ENCODE measurements at places on chromosomes 7 and 10.

GRCh38 chr10:48838834-48839233 is 100.8 kb downstream of the LRRC18 start:
- no peak for DNase-seq

DNA sequence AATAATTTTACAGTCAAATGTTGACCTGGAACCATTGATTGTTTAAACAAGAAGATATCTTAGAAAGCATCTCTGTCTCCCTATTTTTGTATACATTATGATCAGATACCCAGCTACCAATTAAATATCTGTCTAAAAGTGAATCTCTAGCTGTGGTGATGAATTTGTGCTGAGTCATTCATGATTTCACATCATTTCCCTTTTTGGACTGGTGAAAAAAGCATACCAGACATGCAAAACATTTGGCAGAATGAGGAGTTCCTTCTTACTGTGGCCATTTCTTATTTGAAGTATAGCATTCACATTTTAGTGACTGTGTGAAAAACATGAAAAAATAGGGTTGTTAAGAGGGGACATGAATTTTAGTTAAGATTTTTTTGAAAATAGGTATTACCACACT is 98.0 kb upstream of the GATA3 start:
- DNase-seq, result peak; percentile 15

- no peak for DNase-seq
Observed at GRCh38 chr7:45021604-45022296, 21.7 kb downstream of the CCM2 start.

DNA sequence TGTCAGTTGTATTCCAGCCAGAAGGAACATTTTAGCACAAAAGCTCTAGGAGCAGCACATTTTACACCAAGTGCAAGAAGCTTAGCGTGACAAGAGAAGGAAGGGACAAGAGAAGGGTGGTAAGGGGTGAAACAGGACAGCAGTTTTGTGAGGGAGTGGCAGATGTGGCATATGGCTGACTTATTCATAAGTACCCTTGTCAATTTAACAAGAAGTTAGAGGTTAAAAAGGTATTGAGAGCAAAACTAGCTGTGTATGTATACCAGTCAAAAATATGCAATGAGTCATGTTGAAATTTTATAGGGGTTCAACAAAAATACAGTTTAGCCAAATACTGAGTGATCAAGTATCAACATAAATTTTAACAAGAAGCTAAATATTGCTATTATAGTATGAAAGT is 561.5 kb upstream of the POT1 start:
- no peak for DNase-seq

DNA sequence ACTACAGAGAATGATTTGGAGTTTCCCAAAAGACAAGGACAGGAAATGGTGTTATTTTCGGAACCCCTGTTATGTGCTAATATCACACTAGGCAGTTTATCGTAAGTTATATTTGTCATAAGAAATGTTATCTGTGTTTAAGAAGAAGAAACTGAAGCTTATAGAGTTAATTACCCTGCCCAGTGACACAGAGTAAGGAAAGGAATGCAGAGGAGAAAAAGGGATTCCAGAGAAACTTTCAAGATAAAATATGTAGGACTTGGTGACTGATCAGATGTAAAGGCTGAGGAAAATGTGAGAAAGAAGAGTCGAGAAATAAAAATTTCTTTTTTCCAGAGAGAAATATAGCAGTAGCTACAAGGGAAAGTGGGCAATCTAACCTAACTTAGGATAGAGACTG is 63.5 kb upstream of the ZNF746 start:
- no peak for DNase-seq

DNA sequence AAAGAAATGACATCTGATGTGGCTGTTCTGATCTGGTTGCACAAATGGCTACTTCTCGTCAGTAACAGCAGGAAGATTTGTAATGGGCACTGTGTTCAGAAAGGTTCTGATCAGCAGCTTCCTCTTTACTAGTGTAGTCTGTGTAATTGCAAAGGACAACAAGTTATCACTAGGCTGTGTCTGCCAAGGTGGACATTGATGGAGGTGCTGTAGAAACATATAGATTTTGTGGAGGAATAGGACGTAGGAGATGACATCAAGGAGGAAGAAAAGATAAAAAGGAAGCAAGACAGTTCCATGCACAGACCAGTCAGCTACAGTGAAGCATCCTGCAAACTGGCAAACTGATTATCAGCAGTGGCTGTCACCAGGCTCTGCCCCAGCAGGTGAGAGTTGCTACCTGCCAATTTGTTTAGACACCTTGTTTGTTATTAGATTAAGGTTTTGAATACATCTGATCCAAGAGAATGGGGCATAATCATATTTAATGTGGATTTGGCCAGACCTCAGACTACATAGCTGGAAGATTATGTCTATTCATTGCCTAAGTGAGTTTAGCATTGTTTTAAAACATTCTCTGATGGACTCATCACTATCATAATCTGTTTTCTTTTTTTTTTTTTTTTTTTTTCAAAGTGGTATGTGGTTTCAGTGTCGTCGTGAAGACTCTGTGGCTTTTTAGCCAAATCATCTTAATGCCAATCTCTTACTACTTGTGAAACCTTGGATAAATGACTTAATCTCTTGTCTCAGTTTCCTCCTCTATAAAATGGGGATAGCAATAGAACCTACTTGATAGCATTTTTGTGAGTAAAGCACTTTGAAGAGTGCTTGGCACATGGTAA is 417.9 kb upstream of the LRGUK start:
- no peak for DNase-seq

GRCh38 chr7:18495412-18496340 is at the start of gene HDAC9:
Gene HDAC9 (plus strand): TSS chr7:18495749. CDS start chr7:18496303, 554 bp downstream.
- DNase-seq, result no peak

- no peak for DNase-seq
Observed at GRCh38 chr10:72814099-72814790, 79.3 kb upstream of the OIT3 start.

- no peak for DNase-seq
Observed at GRCh38 chr7:2272031-2272430, 30.0 kb downstream of the NUDT1 start.

DNA sequence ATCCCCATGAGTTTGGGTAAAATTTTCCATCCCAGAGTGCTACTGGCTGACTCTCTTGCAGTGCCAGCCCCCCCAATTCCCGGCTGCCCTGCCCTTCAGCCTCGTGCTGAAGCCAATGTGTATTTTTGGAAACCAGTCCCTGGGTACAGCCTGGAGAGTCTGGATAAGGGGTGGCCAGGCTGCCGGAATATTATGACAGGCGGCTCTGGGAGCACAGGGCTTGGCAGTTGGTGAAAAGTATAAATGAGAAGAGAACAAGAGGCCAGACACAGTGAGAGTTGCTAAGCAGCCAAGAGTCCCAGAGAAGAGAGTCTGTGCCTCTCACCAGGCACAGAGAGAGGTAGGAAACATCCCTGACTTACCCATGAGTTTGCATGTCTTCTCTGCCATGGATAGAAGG is 53.6 kb downstream of the TMEM130 start:
- DNase-seq, result no peak

DNA sequence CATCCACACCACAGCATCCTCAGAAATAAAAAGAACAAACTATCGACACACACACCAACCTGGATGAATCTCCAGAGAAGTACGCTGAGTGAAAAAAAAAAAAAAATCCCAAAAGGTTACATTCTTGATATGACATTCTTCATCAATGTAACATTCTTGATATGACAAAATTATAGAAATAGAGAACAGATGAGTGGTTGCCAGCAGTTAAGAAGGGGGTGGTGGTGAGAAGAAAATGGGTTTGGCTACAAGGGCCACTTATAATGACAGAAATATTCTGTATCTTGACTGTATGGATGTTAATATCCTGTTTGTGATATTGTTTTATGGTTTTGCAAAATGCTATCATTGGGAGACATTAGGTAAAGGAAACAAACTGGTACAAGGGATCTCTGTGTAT is 36.9 kb downstream of the VSTM4 start:
- no peak for DNase-seq

GRCh38 chr10:86653379-86653778 is 968 bp upstream of the OPN4 start:
- DNase-seq, result no peak

GRCh38 chr10:125343118-125343925 is 183.0 kb upstream of the CTBP2 start:
- no peak for DNase-seq

DNA sequence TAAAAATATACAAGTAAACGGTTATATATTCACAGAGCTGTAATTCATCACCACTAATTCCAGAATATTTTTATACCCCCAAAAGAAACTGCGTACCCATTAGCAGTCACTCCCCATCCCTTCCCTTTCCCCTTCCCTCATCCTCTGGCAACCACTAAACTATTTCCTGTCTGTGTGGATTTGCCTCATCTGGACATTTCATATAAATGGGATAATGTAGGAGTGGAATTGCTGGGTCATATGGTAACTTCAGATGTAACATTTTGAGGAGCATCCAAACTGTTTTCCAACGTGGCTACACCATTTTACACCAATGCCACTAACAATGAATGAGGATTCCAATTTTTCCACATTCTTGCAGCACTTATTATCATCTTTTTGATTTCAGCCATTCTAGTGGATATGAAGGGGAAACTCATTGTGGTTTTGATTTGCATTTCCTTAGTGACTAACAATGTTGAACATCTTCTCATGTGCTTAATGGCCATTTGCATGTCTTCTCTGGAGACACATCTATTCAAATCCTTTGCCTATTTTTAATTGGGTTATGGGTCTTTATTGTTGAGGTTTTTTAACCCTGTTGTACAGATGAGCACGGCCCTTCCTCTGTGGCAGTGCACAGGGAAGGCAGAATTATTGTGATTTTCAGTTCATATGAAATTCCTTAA is 79.2 kb downstream of the RBM20 start:
- DNase-seq, result no peak

DNA sequence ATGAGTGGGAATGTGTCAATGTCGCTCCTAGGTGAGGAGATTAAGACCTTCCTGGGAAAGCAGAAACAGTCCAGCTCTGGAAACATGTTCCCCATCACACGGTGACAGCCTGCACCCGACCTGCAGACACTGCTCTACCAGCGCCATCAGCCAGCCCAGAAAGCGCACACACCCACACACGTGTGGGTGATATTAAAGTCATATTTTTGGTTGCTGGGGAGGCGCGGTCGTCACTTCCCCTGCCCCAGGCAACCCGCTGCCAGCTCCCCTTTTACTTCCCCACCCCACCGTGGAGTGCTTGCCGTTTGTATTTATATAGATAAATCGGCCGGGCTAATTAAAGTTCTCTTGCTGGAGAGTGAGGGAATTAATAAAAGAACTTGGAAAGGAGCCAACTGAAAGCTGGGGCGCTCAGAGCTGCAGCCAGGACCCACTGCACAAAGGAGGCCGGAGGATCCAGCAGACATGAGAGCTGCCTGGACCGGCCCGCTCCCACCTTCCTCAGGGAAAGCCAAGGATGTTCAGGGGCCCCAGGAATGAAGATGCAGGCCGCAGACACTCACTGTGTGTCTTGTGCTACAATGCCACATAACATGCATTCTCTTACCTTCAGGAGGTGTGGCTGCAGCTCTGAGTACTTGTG is 145.2 kb upstream of the UNC5B start:
- no peak for DNase-seq

DNA sequence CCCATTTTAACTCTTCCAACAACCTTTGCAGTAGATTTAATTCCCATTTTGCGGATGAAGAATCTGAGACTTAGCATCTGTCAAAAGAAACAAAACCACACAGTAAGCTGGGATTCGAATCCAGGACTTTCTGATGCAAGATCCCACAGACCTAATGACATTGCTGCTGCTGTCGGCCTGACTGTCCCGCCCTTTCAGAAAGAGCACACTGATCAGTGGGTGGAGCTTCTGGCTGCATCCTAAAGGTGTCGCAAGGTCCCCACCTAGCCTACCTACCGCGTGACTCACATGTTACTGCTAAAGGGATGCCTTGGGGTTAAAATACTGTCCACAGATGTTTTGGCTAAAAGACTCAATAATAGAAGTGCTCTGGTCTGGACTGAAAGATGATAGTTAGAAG is 134.7 kb downstream of the EMX2 start:
- DNase-seq, result no peak

- no peak for DNase-seq
Observed at GRCh38 chr10:82277591-82277990, 402.6 kb downstream of the NRG3 start.

DNA sequence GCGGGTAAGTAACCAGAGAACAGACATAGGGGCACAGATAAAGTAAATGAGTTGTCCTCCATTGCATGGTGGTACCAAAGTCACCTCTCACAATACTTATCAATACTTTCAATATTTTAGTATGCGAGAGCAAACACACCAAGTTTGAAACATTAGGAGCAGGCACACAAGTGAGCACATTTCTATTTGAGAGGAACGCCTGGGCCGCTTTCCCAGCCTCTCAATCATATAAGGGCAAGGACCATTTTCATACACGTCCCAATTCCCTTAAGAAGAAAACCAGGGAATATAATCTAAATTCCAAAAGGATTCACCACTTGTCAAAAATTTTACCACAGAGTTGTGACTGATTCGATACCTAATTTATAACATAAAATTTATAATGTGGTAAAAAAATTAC is 7.5 kb downstream of the LMOD2 start:
- no peak for DNase-seq

DNA sequence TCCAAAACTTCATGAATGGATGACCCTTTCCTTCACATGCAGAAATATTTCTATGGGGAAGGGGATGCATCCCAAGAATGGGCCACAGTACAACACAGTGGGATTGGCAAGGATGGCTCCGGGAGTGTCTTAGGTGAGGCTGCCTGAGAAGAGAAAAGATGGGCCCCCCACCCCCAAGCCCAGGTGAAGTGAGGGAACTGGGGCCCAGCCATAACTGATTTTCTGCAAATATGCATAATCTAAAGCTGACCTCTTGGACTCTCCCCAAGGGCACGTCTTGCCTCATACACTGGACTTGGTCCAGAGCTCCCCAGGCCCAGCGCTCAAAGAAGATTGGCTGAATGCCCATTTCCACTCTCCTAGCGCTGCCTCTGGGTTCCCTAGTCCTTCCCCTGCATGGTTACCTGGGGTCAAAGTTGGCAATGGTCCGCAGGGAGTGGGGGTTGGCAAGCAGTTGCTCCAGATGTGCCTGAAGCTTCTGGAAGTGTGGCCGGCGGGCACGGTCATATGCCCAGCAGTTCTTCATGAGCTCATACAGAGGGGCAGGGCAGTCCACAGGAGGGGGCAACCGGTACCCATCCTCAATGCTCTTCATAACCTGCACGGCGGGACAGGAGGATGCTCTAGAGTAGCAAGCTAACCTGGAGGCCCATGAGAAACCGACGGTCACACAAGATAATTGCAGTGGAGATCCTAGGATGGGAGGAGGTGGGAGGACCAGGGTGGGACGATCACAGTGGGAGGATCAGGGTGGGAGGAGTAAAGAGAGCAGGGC is 12.3 kb downstream of the ZYX start:
- DNase-seq, result no peak

GRCh38 chr10:30396698-30397097 is 37.3 kb upstream of the MAP3K8 start:
- no peak for DNase-seq

GRCh38 chr10:23656735-23657134 is 217.9 kb downstream of the OTUD1 start:
- DNase-seq, result no peak

DNA sequence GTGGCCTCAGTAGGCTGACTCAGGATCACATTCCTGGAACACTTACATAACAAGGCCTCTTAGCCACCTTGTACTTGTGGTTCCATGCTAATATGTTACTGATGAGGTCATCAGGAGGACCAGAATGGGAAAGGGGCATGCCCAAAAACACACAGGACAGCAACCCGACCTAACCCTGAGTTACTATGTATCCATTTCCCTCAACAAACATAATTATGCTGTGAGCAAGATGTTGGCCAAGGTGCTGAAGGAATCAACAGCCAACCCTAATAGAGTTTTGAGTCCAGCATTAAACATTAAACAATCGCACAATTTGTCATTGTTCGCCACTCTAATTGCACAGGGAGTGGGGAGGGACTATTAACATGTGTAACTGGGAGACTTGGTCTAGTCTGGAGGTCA is 129.4 kb downstream of the PLPP4 start:
- DNase-seq, result no peak

Measured in GM18507 (cell line).